ENCODE measurements at places on chromosomes 6 and 20.

DNA sequence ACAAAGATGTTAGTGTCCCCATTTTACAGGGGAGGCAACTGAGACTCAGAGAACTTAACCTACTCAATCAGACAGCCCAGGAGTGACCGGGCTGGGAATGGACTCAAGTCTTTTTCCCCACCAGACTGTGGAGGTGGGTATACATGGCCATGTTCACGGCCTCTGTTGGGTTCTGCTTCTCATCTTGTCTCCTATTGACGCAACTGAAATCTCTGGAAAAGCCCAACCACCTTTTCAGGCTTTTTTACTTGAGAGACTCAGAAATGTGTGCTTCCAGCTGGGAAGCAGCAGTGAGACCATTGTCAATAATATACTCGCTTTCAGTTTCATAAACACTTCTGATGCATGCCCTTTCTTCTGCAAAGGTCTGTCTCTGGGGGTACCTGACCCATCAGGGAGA is 70.7 kb downstream of the SOBP start:
- DNase-seq, result no peak

GRCh38 chr20:5104479-5104878 is 15.3 kb downstream of the PCNA start:
- no peak for DNase-seq

DNA sequence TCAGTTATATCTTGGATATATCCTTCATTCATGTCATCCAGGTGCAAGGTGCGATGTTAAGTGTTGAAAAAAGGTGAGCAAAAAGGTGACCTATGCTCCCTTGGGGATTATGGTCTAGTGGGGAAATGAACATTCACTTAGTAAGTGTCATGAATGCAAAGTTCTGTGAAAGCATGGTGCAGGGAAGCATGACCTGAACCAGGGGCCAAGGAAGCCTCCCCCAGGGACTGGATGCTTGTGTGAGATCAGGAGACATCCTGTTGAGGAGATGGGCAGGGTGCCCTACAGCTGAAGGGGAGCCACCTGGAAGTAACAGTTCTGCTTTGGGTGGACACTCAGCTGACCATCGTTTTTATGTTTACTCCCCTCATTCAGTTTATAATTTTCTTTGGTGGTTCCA is 179.5 kb downstream of the SYNDIG1 start:
- DNase-seq, result no peak

- DNase-seq, result peak; percentile 52
Measured at GRCh38 chr6:106098383-106099234, 12.5 kb downstream of the PRDM1 start.
